H4 (cell line): ENCODE measurements at places on chromosomes 13 and 19. TPM values are rescaled to one million over a fixed set of nuclear protein-coding genes. Genes with fewer than 3 reads are reported as not detected.

Gene SIRT2
- total RNA-seq, result 64.6 and 74.6 TPM in 2 replicates

Gene SYCN
- total RNA-seq, result not detected in 2 replicates

Gene SIGLEC12
- total RNA-seq, result not detected in 2 replicates

Gene DIAPH3
- total RNA-seq, result 6.7 and 7.8 TPM in 2 replicates

Gene SIAH3
- not detected in 2 replicates for total RNA-seq

Gene NPHS1
- total RNA-seq, result not detected in 2 replicates

Gene TPT1
- total RNA-seq, result 2,361 and 2,437 TPM in 2 replicates

Gene CATSPERD
- total RNA-seq, result not detected in 2 replicates

Gene LRRC4B
- 15.2 and 19.0 TPM in 2 replicates for total RNA-seq
